ENCODE measurements at places on chromosomes 1 and 21.

- no peak for DNase-seq
Observed at GRCh38 chr1:85245891-85246290, 13.6 kb downstream of the C1orf52 start.

- peak; percentile 63 for DNase-seq
Observed at GRCh38 chr1:203265541-203265940, 36.1 kb upstream of the CHIT1 start.

DNA sequence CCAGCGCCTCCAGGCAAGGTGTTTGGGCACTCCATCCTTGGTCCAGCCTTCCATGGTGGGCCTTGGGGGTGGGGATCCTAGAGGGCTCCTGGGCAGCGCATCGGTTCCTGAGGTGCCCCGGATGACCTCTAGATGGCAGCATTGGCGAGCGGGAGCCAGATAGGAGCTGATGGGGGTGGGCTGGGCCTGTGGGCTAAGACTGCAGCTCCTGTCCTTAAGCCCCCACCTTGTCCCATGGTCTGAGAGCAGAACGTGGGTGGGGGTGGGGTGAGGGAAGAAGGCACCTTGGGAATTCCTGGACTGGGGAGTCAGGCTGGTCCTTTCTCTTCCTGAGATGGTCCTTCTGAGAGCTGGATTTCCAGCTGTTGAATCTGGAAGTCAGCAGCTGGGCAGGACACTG is 93.4 kb upstream of the CSF3R start:
- peak; percentile 95 for DNase-seq

- DNase-seq: no peak
Observed at GRCh38 chr1:10187026-10187334, 23.4 kb upstream of the KIF1B start.

DNA sequence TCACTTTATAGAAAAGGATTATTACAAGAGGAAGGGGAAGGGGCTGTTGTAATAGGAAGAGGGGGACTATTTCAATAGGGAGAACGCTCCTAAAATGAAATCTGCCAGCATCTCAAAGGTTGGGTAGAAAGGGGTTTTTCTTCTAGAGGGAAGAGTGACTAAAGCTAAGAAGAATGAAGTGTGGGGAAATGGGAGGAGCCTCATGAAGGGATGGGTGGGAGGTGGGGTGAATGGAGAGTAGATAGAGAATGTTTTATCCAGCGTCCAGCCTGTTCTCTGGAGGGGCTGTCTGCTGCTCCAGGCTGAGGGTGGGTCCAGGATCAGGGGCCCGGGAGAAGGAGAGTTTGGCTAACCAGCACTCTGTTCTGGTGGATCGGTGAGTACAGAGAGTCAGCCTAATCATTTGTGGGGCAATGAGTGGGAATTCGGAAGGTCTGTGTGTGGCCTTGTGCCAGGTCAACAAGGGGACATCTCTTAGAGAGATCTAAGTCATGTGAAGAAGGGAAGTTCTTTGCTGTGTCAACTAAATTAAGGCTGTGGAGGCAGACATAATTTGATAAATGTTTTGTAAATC is 25.2 kb downstream of the VN1R5 start:
- no peak for DNase-seq

DNA sequence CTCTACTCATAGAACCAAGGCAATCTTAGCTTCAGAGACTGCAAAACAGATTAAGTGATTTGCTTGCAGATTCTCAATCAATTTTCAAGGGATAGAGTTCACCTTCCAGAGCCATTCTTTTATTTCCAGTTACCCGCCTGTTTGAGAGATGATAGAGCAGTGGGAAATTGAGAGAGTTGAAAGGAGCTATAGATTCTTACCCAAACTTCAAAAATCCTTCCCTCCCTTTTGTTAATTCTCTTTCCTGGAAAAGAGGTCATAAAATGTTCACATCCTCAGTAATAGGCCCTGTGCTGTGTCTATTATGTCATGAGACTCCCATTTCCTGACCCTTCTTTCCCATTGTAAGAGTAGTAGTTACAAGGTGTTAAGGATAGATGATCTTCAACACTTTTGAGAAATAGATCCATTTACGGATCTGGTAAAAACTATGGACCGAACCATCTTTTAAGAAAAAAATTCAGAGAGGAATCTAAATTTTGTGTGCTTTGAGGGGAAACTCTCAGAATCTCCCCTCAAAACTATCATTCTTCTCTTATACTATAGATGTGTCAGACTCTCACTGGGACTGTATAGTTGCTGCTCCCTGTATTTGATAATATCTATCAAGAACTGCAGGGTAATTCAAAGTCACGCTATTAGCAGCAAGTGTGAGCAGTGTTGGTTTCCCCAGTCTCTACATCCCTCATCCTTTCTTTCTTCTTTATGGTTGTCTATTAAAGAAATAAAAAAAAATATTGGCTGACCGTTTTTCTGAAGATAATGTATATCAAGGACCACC is 8.0 kb downstream of the RGS4 start:
- no peak for DNase-seq

All from NCI-H82 (cell line).